ENCODE measurements at places on chromosomes 1 and 21. TPM values are rescaled to one million over a fixed set of nuclear protein-coding genes. Genes with fewer than 3 reads are reported as not detected.
A peak's percentile ranks its signal among the peaks of the same experiment; 100 is the strongest.

L1TD1 gene
- not detected for total RNA-seq

GRCh38 chr1:186864296-186864695 lies 35.5 kb downstream of the PLA2G4A start:
- H3K4me3 ChIP-seq = no peak overlapping the region
- H3K4me1 ChIP-seq = no peaks in the 10 kb centered on the region
- DNase-seq = peak; percentile 23
- no peaks in the 10 kb centered on the region for H3K27me3 ChIP-seq
- H3K36me3 ChIP-seq = no peaks in the 10 kb centered on the region
- no peak overlapping the region for H3K27ac ChIP-seq

TMPRSS3 gene
- total RNA-seq = not detected

TNFRSF4 gene
- total RNA-seq = not detected

DNA sequence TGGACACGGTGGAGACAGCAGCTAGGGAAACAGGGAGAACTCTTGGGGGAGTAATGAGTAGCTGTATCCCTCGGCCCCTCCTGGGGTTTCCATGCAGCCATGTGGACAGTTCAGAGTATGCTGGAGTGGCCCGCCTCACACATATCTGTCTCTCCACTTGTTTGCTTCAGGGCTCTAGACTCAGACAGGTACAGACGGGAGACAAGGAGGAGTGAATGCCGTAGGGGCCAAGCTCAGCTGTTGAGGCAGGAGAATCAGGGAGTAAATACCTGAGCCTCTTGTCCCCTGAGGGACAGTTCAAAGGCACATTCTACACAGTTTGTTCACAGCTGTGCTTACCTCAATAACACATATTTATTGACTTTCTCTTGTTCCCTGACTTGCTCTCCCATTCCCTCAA lies 7.7 kb upstream of the PTGFRN start:
- H3K36me3 ChIP-seq = no peaks in the 10 kb centered on the region
- DNase-seq = no peak
- H3K4me1 ChIP-seq = no peaks in the 10 kb centered on the region
- no peak overlapping the region for H3K4me3 ChIP-seq
- peaks cover 16% of the 10 kb centered on the region for H3K27me3 ChIP-seq

DNA sequence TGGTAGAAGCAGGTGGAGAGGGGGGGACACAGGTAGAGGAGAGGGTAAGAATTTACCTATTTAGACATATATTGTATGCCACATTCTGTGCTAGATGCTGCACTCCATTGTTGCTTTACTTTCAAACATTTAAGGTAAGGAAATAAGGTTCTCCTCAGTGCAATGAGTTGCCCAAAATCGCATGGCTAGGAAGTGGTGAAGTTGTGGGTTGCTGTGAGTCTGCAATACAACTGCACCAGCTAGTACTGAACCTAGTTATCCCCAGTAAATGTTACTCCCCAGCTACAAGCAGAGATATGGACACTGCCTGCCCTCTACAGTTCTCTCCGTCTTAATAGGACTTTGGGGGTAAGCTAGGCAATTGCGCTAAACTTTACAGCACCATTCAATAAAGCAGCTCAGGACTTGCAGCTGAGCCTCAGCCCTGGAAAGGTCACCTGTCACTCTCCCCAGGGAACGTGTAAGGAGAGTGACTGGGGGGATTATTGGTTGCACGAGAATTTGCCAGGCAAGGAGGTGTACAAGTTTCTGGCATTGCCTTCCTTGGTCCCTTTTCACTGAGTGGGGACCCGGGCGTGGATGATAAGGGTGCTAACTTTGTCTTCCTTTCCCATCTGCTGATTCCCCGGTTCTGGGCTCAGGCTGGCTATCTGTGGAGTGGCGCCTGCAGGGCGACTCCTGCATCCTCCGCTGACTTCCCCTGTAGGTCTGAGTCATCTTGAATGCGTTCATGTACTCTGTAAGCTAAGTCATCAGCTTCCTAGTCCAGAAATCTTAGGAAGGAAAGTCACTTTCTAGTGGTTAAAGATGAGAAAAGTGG lies 71.3 kb upstream of the CNTN2 start:
- H3K4me1 ChIP-seq = no peaks in the 10 kb centered on the region
- H3K36me3 ChIP-seq = no peaks in the 10 kb centered on the region
- peaks cover 17% of the 10 kb centered on the region for H3K27me3 ChIP-seq

AVPR1B gene
- not detected for total RNA-seq

PPFIA4 gene
- total RNA-seq = 5.4 TPM

DNA sequence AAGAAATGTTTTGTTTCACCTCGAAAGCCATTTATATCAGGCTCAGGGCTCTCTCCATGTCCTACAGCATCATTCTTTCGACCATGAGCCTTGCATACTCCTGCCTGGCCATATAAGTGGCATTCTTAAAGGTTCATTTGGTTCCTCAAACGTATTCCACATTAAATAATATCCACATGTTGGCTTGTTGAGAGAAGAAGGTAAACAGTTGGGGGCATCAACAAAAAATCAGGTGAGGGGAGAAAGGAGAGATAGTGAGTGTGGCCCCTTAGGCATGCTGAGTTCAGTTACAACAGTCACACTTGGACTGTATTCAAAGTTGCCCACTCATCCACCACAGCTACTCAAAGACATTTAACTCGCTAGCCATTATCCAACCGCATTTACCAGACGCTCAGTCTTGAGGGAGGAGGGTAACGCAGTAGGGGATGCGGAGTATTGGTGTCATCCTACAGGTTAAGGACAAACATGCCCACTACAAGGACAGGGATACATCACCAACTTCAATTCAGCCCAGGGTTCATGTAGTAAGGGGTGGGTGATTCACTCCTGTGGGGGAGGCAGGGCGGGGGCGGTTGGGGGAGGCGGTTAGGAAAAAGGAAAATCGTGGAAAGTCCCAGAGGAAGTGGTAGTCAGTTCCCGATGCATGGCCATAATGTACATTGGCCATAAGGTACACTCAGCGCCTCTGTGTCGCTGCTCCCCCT lies 1.4 kb downstream of the ZNF697 start:
- no peaks in the 10 kb centered on the region for H3K27me3 ChIP-seq
- H3K4me1 ChIP-seq = peaks cover 11% of the 10 kb centered on the region
- peak; percentile 87 for DNase-seq
- H3K36me3 ChIP-seq = no peaks in the 10 kb centered on the region
- H3K4me3 ChIP-seq = peak overlapping the region; percentile 78
- H3K27ac ChIP-seq = peak overlapping the region; percentile 91

GRCh38 chr1:119387858-119388257 lies 19.3 kb downstream of the HAO2 start:
- DNase-seq = no peak
- no peaks in the 10 kb centered on the region for H3K4me1 ChIP-seq
- no peaks in the 10 kb centered on the region for H3K36me3 ChIP-seq
- H3K27ac ChIP-seq = no peak overlapping the region
- H3K27me3 ChIP-seq = no peaks in the 10 kb centered on the region

DNA sequence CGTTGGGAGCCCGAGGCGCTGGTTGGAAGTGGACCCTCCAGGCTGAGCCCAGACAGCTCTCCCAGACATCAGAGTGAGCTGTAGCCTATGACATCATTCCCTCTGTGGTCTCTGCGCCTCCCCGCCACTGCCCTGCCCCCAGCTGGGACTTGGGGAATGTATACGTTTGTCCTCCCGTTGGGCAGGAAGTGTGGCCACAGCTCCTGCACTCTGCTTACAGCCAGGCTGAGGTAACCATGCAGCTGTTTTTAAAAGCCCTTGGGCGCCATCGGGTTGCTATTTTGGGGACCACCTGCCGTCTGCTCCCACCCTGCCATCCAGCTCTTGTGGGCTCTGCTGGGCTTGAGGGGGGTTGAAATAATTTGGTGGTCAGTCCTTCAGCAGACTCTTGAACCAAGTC lies 7.8 kb downstream of the VASH2 start:
- DNase-seq = peak; percentile 78
- no peak overlapping the region for H3K27ac ChIP-seq
- peaks cover 5% of the 10 kb centered on the region for H3K4me1 ChIP-seq
- no peak overlapping the region for H3K4me3 ChIP-seq
- peaks cover 33% of the 10 kb centered on the region for H3K36me3 ChIP-seq

DNA sequence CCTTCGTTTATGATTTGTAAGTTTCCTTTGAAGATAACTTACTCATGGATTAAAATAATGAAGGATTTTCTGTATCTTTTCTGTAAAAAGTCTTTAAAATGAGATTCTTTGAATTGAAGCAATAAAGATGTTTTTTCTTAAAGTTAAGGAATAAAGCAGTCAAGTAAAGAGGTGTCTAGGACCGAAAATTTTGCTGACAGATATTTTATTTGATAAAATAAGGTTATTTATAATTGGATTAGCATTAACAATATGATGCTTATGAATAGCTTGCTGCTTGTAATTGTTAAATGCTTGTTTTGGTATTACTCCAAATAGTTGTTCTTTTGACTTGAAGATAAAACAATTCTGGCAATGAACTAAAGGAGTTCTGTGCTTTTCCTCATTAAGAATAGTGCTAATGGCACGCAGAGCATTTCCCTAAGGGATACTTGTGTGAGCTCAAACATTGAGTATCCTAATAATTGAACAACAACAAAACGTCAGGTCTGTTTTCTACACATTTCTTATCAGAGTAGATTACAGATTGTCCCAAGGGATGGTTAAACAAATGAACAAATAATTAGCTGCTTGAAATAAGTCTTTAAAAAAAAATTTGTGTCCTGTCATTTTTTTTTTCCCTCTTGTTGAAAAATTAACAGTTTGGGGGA lies 16.6 kb downstream of the TSNAX start:
- peaks cover 15% of the 10 kb centered on the region for H3K36me3 ChIP-seq
- no peaks in the 10 kb centered on the region for H3K4me1 ChIP-seq
- no peak overlapping the region for H3K27ac ChIP-seq
- H3K27me3 ChIP-seq = no peaks in the 10 kb centered on the region
- no peak for DNase-seq

DNA sequence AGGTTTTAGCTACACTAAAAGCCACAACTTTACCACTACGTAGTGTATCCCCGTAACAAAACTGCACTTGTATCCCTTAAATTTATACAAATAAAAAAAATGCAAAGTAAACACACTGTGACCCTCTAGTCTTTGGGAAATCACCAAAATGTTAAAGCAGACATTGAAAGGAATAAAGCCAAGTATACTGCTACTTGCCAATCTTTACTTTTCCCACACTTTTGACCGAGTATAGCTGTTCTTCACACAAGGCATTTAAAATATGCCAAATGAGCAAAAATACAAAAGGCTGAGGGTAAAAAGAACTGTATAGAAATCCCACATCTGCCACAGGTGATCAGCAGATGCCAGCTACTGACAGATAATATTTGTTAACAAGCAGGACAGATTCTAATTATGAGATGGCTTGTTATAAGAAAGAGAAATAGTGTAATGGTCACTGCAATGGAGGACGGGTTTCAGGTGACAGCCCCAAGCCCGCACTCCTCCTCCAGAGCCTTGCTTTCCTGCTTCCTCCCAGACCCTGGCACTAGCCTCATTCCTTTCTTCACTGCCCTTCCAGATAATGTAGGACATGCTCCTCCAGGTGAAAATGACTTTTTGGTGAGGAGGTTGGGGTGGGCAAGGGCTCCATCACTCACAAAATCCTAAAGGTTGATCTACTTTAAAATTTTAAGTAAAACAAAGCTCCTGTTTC lies 18.1 kb downstream of the KCNT2 start:
- no peak for DNase-seq
- no peaks in the 10 kb centered on the region for H3K36me3 ChIP-seq
- no peak overlapping the region for H3K27ac ChIP-seq
- no peaks in the 10 kb centered on the region for H3K27me3 ChIP-seq
- H3K4me1 ChIP-seq = no peaks in the 10 kb centered on the region
- H3K4me3 ChIP-seq = no peak overlapping the region

- H3K4me1 ChIP-seq = peaks cover 40% of the 10 kb centered on the region
- H3K27me3 ChIP-seq = no peaks in the 10 kb centered on the region
- no peak overlapping the region for H3K4me3 ChIP-seq
- DNase-seq = peak; percentile 52
Observed at GRCh38 chr1:235078480-235079381, 49.9 kb downstream of the TOMM20 start.

UBXN10 gene
- total RNA-seq = not detected

DNA sequence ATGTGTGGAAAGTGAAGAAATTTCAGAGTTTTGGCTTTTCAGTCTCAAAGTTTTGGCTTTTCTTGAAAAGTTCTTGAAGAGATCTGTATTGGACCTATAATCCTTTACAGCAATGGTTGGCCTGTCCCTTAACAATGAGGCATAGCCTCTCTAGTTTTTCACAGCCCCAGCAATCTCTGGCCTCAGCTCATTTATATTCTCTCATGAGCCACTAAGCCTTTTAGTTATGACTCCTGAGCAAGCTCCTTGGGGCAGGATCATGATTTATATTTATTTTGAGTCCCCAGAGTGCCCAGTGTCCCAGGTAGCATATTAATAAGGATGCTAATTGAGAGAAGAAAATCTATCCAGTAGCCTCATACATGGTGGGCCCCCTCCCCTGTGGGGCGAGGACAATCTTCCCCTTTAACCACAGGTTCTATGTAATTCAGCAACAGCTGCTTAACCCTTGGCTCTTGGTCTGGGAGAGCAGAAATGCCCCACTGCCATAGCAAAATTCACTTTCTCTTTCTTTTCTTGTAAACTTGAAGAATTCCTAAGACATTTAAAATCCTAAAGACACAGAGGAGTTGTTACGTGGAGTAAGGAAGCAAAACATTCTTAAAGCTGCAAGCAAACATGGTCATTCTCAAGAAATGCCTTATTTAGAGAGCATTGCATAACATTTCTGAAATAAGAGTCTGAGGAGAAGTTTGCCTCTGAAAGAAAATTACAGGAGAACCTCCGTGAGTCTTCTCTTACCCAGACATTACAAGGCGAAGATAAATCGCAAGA lies 6.3 kb downstream of the NGF start:
- DNase-seq = peak; percentile 83
- no peaks in the 10 kb centered on the region for H3K27me3 ChIP-seq
- H3K27ac ChIP-seq = peak overlapping the region; percentile 93
- no peaks in the 10 kb centered on the region for H3K36me3 ChIP-seq
- H3K4me1 ChIP-seq = peaks cover 22% of the 10 kb centered on the region

RAB7B gene
- 9.1 TPM for total RNA-seq

GRCh38 chr1:29513357-29513756 lies 277.0 kb downstream of the PTPRU start:
- peak; percentile 70 for DNase-seq
- no peaks in the 10 kb centered on the region for H3K36me3 ChIP-seq
- no peak overlapping the region for H3K4me3 ChIP-seq
- no peaks in the 10 kb centered on the region for H3K4me1 ChIP-seq
- H3K27me3 ChIP-seq = peaks cover 9% of the 10 kb centered on the region
- no peak overlapping the region for H3K27ac ChIP-seq

DNA sequence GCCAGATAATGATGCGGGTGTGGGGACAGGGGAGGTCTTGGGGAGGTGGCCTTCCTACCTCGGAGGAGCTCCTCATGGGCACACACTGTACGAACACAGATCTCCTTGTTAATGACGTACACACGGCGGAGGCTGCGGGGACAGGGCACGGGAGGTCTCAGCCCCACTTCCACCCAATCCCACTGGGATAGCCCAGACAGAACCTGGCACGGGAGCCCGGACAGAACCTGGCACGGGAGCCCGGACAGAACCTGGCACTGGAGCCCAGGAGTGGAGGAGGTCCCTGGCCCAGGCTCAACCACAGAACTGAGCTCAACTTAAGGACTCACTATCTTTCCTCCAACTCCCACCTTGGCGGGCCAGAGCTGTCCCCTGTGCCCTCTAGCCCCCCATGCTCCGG lies 5.2 kb downstream of the MFAP2 start:
- no peak overlapping the region for H3K27ac ChIP-seq
- peaks cover 3% of the 10 kb centered on the region for H3K36me3 ChIP-seq
- DNase-seq = no peak
- H3K4me3 ChIP-seq = no peak overlapping the region
- H3K4me1 ChIP-seq = peaks cover 3% of the 10 kb centered on the region
